ENCODE measurements at places on chromosomes 11 and 22.

GRCh38 chr11:75980031-75980430 lies 165.0 kb downstream of the UVRAG start:
- no peak for DNase-seq

DNA sequence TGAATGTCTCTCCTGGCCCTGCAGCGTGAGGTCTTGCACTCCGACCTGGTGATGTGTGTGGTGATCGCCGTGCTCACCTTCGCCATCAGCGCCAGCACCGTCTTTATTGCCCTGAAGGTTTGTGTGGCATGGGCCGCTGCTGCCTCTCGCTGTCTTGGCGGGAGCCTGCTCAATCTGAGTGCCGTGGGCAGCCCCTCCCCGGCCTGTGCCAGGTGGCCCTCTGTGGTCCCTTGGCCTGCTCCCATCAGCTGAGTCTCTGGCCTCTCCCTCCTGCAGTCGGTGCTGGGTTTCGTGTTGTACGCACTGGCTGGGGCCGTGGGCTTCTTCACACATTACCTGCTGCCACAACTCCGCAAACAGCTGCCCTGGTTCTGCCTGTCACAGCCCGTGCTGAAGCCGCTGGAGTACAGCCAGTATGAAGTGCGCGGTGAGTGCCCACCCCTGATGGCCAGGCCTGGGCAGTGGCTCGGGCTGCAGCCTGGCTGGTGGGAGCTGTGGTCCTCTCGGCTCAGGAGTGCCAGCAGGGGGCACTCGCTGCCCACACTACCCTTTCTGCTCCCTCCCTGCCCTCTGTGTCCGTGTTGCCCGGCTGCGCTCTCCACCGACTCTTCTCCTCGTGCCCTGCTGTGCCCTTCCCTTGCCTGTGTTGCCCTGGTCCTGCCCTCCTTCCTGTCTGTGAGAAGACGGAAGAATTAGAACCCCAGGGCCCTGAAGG lies 10.2 kb downstream of the PCNX3 start:
- DNase-seq: peak; percentile 56

GRCh38 chr22:28398981-28399380 lies 280.7 kb downstream of the TTC28 start:
- DNase-seq: no peak

- DNase-seq: no peak
Observed at GRCh38 chr11:107275632-107276031, 182.0 kb downstream of the CWF19L2 start.

DNA sequence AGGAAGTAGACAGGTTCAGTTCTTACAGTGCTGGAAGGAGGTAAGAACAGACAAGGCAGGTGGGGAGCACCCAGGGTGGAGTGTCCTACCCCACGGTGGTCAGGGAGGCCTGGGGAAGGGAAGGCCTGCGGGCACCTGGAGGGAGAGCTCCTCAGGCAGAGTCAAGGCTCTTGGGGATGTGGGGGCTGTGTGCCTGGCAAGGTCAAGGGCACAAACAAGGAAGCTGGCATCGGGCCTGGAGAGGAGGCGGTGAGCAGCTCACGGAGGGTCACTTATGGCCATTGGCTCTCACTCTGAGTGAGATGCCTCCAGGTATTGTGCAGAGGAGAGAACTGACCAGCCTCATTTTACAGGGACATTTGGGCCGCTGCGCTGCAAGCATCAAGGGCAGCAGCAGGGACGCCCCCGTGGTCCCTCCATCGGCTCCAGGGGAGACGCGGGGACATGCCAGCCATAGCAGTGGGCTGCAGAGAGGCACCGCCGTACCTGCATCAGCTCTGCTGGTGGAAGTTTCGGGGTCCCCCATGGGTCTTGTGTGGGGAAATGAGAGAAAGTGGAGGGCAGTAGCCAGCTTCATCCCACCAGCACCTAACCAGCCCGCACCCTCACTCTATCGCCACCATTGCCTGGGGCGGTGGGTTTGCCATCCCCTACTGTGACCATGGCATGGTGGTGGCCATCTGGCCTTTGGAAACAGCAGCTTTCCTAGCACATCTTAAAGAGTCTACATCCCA lies 37.5 kb upstream of the RTL6 start:
- DNase-seq: no peak

GRCh38 chr11:14320020-14320419 lies 39.0 kb downstream of the RRAS2 start:
- DNase-seq: no peak

DNA sequence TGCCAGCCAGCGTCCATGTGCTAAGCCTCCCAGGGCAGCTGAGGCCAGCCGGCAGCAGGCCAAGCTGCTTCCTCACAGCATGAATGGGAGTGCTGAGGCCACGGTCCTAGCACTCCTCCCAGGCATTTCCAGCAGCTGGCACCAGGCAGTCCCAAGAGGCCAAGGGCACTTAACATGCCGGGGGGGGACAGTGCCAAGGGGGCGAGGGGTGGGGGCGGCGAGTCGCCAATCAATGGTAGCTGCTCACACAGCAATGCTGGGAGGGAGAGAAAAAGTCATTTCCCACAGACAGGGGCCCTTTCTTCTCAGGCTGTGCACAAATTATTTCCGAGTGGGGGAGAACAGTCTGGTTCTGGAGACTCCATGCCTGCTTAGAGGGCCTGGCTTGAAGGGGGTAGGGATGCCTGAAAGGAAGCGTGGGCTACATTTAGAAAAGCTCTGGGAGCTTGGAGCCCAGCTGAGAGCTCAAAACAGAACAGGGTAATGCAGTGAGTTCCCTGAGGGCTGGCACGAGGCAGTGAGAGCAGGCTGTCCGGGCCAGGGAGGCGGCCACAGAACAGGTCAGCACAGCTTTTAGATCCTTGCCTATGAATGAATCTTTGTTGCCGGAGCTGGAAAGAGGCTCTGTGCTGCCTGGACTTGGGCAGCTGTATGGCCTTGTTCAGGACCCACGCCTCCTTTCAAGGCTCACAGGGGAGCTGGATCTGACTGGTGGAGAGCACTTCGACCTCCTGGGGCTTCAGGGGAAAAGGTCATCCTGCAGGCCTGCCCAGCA lies 14.4 kb upstream of the TBC1D10A start:
- DNase-seq: peak; percentile 80

GRCh38 chr11:2521733-2522630 lies 77.2 kb downstream of the KCNQ1 start:
- no peak for DNase-seq

DNA sequence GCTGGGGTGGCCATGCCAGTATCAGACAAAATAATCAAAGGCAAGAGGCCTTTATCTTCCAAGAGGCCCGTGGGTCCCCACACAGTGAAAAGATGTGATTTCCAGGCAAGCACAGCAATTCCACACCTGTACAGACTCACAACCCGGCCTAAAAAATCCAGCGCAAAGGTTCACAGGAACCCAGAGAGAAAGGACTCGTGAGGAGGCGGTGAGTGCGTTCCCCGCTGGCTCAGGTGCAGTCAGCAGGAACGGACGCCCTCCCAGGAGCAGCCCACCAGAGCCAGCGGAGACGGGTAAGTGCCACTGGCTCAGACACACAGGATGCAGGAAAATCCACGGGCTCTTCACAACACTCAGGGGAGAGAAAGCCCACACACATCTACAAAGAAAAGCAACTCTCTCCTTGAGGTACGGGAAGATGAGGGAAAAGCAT lies 4.4 kb downstream of the TOLLIP start:
- no peak for DNase-seq

DNA sequence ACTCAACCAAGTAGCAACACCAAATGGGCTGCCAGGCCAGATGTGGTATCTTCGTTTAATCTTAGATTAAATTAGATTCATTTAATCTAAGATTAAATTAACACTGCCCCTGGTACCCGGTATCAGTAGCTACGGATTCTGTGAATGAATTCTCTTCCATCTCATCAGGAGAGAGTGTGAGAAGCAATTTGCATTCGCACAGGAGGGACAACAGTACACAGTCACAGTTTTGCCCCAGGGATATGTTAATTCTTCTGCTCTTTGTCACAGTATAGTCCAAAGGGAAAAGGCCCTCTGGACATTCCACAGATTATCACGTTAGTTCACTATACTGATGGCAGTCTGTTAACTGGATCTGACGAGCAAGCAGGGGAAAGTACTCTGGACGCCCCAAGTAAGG lies 22.9 kb downstream of the ASCL2 start:
- no peak for DNase-seq
